ENCODE measurements at places on chromosomes 3 and 15.

GRCh38 chr3:190038050-190038933, 82.4 kb downstream of the P3H2 start:
- no peak for DNase-seq

GRCh38 chr3:188259596-188259995, 105.6 kb downstream of the LPP start:
- DNase-seq: no peak

GRCh38 chr3:48135552-48136495, 52.4 kb downstream of the CDC25A start:
- no peak for DNase-seq

GRCh38 chr15:36932070-36932469, 168.3 kb downstream of the MEIS2 start:
- DNase-seq: no peak

DNA sequence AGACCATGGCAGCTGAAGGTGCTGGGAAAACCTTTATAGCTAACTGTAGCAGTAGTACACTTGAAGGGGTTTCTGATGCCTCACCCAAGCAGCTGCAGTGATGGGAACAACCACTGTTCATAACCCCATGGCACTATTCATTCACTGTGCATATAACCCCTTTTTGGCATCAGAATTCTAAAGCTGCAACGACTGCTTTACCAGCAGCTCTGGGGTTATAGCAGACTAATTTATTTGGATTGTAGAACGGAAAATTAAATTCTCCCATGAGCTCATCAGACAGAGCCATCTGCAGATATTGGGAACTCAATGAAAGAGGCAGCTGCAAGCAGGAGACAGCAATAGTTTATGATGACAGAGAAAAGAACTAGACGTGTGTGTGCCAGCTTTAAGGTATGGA, 28.6 kb downstream of the TFDP2 start:
- no peak for DNase-seq

- DNase-seq: no peak
Measured at GRCh38 chr3:145190138-145190537, 970.8 kb downstream of the PLOD2 start.

- no peak for DNase-seq
Measured at GRCh38 chr3:161766331-161766730, 269.7 kb downstream of the OTOL1 start.

GRCh38 chr3:188400494-188401243, 246.7 kb downstream of the LPP start:
- DNase-seq: peak; percentile 71

DNA sequence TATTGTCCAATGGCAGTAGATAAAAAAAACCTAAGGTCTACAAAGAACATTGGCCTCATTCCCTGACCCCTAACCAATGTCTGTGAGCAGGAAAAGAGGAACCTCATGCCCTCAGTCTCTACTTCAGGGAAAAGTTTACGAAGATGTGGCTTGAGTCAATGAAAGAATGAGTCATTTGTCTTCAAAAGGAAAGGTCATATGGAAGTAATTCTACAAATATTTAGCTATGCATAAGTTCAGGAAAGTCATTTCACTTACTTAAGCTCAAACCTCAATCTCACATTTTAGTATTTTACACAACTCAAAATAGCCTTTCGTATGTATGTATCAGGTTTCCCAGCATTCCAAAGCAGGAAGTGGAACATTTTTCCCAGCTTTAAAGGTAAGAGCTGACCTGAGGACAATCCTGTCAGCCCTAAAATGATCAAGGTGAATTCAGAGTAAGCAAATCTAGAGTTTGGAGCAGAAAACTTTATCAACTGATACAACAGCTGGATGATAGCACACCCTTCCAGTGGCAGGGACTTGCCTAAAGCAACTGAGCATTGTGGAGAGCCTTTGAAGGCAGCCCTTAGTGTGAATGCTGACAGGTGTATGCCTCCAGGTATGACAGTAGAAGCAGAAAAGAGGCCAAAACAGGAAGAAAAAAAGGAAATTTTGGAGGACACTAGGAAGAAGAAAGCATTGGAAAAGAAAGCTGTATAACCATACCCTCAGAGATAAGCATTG, 53.9 kb upstream of the ACKR4 start:
- DNase-seq: peak; percentile 35

DNA sequence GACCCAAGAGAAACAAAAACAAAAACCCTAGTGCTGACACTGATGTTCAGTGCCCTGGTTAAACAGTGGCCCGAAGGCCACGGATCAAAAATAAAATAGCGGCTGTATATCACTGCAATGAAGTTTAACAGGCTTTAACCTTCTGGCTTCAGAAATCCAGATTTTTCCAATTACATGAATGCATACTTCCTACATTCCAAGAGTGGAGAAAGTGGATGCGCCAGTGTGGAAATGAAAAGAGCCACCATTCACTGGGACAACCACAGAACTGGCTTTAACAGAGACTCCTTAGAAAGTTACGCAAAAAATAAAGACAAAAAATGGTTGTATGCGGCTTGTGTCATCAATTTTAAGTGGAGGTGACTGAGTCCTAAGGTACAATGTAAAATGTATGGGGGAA, 522.2 kb downstream of the FHIT start:
- DNase-seq: no peak

GRCh38 chr3:119160361-119160760, 13.0 kb upstream of the UPK1B start:
- DNase-seq: no peak

GRCh38 chr3:44419116-44419922, 58.2 kb downstream of the ZNF445 start:
- DNase-seq: no peak

DNA sequence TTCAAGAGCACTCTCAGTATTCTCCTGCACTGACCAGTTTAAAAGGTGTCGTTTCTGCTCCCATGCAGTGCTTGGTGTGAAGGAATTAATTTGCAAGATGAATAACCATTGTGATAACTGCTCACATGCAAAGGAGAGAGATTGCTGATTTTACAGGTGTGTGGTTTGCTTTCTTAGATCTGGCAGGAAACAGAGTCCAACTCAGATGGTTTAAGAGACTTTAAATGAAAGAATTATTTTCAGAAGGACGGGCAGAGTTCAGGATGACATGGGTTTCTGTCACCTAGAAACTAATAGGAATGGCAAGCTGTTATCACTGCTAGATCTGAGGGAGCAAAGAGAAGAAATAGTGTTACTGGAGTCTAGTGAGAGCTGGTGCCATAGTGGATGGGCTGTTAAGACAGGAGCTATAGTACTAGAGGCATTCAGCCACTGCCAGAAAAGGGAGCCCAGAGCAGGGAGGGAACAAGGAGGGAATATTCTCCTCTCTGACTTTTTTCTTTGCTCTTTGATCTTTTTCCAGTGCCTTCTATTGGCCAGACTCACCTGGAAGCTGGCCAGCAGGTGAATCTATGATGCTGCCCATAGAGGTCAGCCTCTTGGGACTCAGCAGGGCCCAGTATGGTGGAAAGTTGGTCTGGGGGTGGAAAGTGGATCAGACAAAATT, 14.9 kb downstream of the ATXN7 start:
- no peak for DNase-seq

- no peak for DNase-seq
Measured at GRCh38 chr3:168213920-168214319, 118.2 kb upstream of the GOLIM4 start.

GRCh38 chr3:105030211-105030610, 336.5 kb upstream of the ALCAM start:
- DNase-seq: no peak

- no peak for DNase-seq
Measured at GRCh38 chr3:195159117-195159813, 111.7 kb downstream of the XXYLT1 start.

GRCh38 chr3:122969585-122970469, 57.7 kb downstream of the SEMA5B start:
- no peak for DNase-seq

GRCh38 chr3:43729707-43730414, 39.1 kb downstream of the ABHD5 start:
- no peak for DNase-seq

- no peak for DNase-seq
Measured at GRCh38 chr15:39934397-39935071, 619 bp downstream of the EIF2AK4 start.

DNA sequence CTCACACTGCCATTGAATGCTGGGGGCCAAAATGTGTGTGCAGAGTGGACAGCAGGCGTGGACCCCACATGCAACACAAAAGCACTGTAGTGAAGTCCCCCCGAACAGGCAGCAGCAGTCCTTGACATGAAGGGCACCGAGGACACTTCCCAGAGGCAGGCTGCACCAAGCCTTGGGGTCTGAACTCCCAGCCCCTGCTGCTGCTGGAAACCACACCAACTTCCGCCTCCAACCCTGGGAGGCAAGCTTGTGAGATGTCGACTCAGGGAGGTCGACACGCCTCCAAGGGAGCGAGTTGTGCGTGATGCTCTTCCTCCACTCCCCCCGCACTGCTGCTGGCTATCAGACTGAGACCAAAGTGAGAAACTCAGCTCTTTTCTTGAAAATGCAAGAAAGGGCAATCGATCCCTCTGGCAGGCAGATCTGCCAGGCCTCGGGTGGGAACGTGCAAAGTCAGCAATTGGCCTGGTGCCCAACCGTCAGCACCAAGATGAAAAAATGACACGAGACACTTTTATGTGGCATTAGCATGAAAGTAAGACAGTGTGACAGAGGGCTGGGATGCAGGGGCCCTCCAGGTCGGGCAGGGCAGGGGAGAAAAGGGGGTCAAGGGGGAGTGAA, 43.6 kb downstream of the WHAMM start:
- DNase-seq: no peak
